ENCODE measurements at places on chromosomes 16 and 17. TPM values are rescaled to one million over a fixed set of nuclear protein-coding genes. Genes with fewer than 3 reads are reported as not detected.

Gene PRAC1
- polyA plus RNA-seq: not detected

Gene NFE2L1
- 5.9 TPM for polyA plus RNA-seq

Gene GAS2L2
- polyA plus RNA-seq: not detected

Gene ALDH3A2
- 37.4 TPM for polyA plus RNA-seq

Gene KRTAP3-2
- not detected for polyA plus RNA-seq

Gene CDK5R1
- polyA plus RNA-seq: 0.37 TPM

Gene LYZL6
- not detected for polyA plus RNA-seq

Gene VAT1L
- not detected for polyA plus RNA-seq

Gene KRT39
- polyA plus RNA-seq: not detected

Gene ALOX15B
- polyA plus RNA-seq: not detected

GRCh38 chr17:41678907-41679739 lies 9.6 kb upstream of the EIF1 start:
- peak; percentile 66 for DNase-seq

GRCh38 chr16:3949287-3949686 lies 68.8 kb upstream of the CREBBP start:
- DNase-seq: no peak

- no peak for DNase-seq
Observed at GRCh38 chr17:27751622-27752490, 48.5 kb downstream of the NOS2 start.

DNA sequence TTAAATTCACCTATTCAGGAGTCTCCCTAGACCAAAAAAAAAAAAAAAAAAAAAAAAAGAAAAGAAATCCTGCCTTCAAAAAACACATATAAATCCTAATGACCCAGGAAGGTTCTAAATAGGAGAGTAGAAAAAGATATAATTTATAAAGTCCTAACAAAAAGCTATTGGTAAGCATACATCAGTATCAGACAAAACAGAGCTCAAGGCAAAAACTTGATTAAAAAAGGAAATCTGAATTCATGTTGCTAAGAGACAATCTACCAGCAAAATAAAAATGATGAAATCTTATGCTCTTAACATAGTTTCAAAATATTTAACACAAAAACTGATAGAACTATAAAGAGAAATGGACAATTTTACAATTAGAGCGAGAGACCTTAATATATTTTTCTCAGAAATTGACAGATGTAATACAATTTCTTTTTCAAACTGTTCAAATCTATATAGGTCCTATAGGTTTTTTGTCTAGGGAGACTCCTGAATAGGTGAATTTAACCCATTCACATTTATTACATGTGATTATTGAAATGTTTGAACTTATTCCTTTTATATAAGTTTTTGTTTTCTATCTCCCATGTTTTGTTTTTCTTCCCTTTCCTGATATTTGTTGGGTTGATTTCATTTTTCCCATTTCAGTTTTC lies 57.0 kb downstream of the NT5M start:
- DNase-seq: no peak

- DNase-seq: no peak
Observed at GRCh38 chr17:43365356-43365755, 33.4 kb upstream of the ARL4D start.

GRCh38 chr16:77459534-77460254 lies 24.9 kb upstream of the ADAMTS18 start:
- no peak for DNase-seq

GRCh38 chr16:75457485-75458021 lies 6.9 kb downstream of the TMEM170A start:
- DNase-seq: no peak

DNA sequence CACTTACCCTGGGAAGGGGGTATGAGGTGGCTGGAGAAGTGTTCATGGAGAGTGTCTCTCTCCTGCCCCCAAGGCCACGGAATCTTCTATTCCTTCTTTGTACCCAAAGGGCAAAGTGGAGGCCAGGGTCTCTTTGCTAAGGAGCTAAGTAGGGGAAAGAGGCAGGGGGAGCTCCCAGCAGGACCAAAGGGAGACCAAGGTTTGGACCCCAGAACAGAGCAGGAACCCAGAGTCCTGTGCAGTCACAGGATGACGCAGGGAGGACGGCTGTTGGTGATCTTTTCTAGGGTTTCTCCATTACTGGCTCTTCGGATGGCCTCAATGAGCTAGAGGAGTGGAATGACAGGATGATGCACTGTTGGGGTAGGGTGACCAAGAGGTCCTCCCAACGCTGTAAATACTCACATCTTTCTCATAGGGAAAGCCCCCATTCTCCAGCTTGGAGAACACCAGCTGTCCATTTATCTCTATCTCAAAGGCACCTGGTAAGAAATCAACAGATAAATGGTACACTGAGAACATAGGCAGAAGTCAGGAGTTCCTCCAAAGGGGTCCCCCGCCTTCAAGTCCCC lies 966 bp downstream of the MIEN1 start:
- no peak for DNase-seq

DNA sequence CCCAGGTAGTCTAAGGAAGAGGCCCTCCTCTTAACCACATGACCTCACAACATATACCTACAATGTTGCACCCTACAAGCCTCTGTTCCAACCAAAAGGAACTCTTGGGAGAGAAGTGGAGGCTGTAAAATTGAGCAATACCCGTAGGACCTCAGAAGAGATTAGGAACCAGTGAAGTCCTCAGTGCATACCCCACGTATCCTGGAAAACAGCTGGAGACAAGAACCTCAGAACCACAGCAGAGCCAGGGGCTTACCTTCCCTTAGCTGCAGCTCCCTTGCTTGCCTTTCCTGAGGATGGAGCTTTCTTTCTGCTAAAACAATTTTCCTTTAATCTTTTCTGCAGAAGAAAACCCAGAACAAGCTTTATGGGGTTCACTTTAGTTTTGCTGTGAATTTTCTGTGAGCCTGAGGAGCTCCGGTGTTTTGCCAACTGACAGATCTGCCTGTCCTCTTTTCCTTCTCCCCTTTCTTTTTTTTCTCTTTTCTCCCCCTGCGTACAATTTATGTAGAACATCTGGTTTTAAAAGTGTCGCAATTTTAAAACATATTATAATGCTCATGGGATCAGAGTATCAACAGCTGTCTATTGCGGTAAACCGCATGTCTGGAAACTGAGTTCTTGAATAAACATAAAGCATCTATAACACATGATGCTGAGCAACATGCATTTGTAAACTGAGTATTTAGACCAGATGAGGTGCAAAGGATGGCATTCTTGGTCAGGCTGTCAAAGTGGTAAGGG lies 226.4 kb upstream of the MAF start:
- DNase-seq: no peak

DNA sequence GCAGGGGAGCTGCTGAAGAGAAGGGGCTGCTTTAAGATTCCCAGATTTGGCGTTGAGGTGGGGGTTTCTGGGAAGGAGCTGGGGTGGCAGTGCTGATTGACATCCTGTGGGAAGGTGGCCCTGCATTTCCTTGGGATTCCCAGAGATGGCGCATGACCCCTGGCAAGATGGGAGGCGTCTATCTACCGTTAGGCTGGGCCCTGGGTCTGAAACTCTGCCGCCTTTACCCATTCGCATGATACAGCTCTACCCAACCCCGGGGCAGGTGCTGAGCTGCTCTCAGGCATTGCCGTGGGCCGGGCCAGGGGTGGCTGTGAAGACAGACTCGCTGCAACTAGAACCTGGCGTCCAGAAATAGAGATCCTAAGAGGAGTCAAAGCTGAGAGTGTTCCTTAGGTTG lies 9.9 kb upstream of the MVD start:
- no peak for DNase-seq

DNA sequence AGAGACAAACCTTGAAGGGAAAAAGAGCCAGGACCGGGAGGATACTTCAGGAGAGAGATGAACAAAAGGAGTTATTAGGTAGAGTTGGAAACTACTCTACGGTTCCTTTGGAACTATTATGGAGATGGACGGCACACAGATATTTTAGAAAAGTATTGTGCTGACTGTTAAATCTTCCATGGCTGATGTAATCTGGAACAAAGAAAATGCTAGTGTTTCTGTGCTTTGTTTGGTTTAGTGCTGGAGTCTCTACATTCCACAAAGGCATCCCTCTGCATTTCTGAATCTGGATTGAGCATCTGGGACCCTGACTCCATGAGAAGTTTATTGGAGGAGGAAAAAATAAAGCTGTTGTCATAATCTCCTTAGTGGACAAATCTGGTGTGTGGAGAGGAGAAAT lies 57.2 kb downstream of the RPGRIP1L start:
- no peak for DNase-seq

- no peak for DNase-seq
Observed at GRCh38 chr16:51359141-51359955, 208.3 kb upstream of the SALL1 start.

GRCh38 chr17:66541461-66542128 lies 239.2 kb downstream of the PRKCA start:
- DNase-seq: no peak

DNA sequence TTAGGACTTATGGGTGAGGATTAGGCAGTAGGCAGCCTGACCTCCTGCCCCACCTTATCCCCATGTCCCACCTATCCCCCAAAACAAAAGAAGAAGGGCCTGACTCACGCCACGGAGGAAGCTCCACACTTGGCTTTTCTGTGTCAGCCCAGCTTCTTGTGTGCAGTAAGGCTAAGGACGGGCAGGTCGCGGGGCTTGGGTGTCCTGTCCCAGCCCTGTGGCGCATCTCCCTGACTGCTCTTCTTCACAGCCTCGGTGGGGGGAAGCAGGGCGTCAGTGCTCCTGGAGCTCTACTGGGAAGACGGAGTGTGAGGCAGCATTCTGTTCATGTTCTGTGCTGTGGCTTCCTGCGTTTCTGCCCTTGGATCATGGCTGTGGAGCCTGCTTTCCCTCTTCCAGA lies 34.6 kb upstream of the ALDH3A2 start:
- no peak for DNase-seq

- DNase-seq: no peak
Observed at GRCh38 chr17:8338753-8339140, 893 bp upstream of the ODF4 start.

DNA sequence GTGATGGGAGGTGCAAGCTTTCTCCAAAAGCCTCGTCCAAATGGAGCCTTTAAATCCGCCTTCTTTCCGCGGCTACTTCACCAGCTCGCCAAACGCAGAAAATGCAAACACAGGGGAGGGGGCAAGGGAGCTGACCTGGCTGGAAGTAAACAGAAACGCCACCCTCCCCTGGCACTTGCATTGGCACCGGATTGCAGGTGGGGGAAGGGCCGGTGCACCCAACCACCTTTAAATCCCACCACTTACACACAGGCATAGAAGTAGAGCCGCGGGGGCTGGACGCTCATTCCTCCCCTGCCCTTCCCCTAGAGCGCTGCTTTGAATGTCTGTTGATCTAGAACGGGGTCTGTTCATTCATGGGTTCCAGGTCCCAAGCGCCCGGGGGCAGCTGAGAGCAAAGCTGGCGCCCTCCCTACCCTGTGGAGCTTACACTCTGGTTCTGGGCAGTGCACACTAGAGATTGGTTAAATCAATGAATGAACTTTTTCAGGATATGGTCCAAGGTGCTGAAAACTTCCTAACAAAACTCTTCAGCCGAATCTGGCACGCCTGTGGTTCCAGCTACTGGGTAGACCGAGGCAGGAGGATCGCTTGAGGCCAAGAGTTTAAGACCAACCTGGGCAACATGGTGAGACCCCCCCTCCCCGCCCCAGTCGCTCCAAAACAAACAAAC lies 920 bp upstream of the ZCCHC14 start:
- no peak for DNase-seq

DNA sequence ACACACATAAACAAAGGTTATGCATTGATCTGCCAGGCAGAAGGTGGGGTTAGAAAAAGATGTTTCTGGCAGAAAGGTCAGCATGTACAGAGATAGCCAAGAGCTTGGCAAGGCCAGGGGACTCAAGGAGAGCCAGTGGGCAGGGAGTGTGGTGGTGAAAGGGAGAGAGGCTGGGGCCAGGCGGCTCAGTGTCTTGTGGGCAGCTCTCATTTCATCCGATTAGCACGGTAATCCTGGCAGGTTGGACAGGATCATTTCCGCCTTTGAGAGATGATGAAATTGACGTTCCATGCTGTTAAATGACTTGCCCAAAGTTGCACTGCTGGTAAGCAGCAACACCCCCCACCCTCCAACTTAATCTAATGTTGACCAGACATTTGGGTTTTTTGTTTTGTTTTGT lies 3.6 kb downstream of the CHD9 start:
- no peak for DNase-seq

DNA sequence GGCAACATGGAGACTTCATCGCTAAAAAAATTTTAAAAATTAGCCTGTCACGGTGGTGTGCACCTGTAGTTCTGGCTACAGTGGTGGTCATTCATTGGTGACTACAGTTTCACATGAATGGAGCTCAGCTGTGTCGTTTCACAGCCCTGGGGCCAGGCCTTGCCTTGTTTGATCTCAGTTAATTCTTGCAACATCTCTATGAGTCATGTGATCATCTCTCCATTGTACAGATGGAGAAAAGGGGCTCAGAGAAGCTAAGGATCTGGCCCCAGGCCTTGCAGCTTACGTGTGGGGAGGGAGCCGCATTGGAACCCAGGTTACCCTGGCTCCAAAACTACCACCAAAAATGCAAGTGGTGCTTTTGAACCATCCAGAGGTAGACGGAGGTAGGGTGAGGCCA lies 49.4 kb downstream of the GDE1 start:
- no peak for DNase-seq

DNA sequence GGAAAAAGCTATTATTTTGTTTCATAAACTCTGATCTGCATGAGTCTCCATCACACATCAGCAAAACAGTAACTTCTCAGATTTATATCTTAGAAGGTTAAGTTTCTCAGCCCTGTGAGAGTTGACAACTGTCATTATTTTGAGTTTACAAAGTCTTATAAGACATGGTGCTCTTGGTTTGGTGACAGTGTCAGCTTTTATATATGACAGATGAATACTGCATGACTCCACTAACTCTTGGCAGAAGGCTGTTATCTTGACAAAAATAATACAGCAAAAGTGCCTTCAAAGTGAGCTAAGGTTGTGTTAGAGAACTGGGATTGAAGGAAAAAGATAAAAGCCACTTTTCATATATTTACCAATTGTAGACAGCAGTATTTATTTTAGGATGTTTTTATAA lies 528.4 kb upstream of the SOX9 start:
- no peak for DNase-seq

- peak; percentile 38 for DNase-seq
Observed at GRCh38 chr16:57764341-57765159, 29.0 kb downstream of the KATNB1 start.

DNA sequence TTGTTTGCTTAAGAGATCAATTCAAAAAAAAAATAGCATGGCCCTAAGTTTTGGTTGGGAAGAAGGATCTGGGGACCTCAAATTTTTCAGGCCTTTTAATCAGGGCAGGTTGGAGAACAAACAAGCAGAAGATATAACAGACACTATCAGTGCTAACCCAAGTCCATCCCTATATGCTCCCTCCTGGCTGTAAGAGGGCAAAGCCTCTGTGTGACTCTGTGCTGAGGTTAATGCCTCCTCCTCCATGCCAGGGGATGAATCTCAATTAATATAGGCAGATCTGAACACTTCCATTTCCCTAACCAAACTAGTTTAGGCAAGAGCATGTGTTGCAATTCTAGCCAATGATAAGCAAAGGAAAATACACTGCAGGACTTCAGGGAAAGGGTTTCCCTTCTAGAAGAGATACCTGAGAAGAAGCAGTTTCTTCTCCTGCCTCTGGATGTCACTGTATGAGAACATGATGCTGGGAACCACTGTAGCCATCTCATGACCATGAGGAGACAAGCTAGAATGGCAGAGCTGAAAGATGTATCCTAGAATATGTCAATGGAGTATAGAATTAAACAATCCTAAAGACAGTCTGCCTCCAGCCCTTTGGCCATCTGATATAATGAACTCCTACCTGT lies 76.0 kb downstream of the CHD9NB start:
- DNase-seq: no peak
